ENCODE measurements at places on chromosomes 4 and X.

DNA sequence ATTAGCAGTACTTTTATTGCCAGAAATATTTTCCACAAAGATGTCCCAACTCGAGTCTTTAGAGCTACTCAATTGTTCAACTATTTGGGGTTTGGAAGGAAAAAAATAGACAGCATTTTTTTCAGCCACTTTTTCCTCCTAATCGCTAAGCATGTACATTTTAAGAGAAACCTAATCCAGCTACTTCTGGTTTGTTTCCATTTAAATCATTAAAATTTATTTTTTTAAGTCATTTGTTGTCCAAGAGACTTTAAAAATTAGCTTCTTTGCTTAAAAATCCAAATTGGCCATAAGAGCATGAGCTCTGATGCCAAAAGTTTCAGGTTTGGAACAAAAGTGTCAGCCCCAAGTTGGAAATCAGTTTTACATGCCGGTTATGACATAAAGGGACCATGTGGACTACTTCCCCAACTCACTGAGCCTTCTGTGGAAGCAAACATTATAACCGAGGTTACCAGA lies 186.3 kb upstream of the INTU start:
- DNase-seq, result no peak

- no peak for DNase-seq
Measured at GRCh38 chr4:175935016-175935661, 123.1 kb upstream of the GPM6A start.

GRCh38 chrX:41890026-41890423 lies 33.3 kb downstream of the CASK start:
- DNase-seq, result no peak

DNA sequence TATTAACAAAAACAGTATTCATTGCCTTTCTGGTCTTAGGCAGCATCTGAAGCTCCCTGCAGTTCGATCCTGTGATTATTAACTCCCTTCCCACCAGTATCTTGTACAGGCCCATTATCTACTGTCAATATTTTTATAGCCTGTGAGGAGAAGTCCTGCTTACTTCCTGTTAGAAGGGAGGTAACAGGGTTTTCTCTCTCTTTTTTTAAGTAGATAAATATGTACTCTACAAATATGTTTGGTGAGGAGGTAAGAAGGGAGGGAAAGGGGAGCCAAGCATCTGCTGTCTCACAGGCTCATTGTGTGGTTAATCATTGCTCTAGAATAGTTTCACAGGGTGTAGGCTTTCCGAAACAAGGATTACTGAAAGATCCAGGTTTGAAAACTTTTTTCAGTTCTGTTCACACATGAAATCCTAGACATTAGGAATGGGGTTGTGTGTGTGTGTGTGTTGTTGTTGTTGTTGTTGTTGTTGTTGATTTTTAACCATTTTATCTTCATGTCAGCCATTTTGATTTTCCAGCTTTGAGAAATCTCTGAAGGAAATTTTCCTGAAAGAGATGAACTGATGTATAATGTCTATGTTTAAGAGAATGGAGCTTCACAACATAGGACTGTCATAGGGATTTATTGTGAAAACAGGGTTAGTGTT lies 14.2 kb downstream of the ATOH1 start:
- DNase-seq, result no peak

- no peak for DNase-seq
Measured at GRCh38 chrX:38375891-38376290, 23.5 kb downstream of the OTC start.

DNA sequence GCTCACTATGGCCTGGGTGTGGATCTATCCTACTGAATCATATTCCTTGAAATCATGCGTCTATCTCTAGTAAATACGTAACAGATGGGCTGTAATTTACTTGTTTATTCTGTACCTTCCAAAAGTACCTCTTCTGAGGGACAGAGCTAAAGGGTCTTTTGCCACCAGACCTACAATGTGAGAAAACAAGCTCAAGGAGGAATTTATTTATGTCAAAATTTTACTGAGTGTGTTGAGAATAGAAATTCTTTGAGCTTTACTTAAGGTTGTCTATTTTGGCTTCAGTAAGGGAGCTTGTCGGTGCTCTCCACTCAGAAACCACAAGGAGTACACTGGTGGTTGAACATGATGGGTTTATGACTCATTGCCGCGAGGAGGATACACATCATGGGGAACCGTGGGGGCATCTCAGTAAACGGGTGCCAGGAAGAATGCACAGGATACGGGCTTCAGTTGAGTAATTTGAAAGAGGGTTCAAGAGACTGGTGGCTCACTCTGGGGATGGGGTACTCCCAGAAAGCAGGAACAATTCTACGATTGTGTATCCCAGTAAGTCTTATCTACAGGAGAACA lies 3.0 kb downstream of the ANK2 start:
- DNase-seq, result peak; percentile 27

DNA sequence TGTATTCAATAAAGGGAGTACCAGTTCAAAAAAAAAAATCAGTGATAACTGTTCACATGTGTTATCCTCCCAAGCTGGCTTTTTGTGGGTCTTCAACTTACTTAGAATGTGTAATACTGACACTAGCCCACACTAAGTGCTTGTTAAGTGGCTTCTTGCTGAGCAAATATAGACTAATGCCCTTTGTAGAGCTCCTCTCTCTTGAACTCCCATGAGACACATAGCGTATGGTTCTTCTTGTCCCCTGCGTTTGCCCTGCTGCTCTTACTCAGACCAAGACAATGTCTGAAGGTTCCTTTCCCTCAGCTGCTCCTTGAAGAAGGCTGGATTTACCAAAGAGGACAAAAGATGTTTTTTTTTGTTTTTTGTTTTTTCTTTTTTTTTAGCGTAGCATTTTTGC lies 110.9 kb downstream of the FRAS1 start:
- no peak for DNase-seq

GRCh38 chr4:24557026-24558025 lies 27.0 kb downstream of the DHX15 start:
- DNase-seq, result no peak

- no peak for DNase-seq
Measured at GRCh38 chrX:26909728-26910127, 553.4 kb downstream of the PPP4R3C start.

GRCh38 chrX:74492720-74493201 lies 71.5 kb downstream of the SLC16A2 start:
- DNase-seq, result no peak

DNA sequence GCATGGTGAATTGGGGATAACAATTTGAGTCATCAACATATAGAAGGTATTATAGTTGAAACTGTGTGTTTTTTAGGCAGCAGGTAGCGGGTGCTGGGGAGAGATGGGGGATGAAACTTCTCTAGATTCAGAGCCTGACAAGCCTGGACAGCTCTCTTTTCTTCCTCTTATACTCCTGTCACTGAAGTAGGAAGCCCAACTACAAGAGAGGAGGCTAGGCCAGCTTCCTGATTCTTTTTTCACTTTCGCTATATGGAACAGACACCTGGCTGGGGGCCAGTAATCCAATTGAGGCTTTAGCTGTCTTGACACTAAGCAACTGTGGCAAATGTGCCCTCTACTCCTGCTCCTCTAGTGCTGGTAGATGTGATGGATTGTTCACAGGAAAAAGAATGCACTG lies 69.2 kb downstream of the PHKA1 start:
- DNase-seq, result no peak

All from AG09309 (cell line).